ENCODE measurements at places on chromosomes 11 and 22.

DNA sequence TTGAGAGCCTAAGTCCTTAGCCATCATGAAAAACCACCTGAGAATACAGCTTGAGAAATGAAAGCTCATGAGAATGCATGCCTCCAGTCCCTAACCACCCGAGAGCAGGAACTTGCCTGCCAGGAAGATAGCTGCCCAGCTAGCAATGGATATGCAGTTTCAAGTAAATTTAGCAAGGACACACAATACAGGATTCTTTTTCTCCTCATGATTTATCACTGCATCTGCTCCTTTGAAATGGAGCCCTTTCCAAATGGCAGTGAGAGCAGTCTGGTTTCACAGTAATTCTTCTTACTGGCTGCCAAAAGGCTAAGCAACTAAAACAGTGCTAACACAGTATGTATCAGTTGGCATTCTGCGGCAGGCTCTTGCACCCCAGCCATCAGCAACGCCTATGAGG, 109.9 kb downstream of the MICAL3 start:
- DNase-seq, result no peak

DNA sequence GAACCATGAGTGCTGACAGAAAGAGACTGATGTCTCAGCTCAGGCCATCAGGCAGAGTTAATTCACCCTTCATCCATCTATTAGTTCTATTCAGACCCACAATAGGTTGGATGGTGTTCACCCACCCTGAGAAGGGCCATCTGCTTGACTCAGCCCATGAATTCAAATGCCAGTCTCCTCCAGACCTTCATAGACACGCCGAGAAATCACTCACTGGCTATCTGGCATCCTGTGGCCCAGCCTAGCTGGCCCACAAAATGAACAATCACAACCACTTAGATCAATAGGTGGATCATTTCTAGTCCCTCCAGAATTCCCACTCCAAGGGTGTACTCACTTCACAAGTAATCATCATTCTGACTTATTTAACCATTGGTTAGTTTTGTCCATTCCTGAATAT, 58.2 kb downstream of the MYEOV start:
- DNase-seq, result no peak

- DNase-seq, result no peak
Observed at GRCh38 chr11:1323774-1324173, 14.3 kb upstream of the TOLLIP start.

DNA sequence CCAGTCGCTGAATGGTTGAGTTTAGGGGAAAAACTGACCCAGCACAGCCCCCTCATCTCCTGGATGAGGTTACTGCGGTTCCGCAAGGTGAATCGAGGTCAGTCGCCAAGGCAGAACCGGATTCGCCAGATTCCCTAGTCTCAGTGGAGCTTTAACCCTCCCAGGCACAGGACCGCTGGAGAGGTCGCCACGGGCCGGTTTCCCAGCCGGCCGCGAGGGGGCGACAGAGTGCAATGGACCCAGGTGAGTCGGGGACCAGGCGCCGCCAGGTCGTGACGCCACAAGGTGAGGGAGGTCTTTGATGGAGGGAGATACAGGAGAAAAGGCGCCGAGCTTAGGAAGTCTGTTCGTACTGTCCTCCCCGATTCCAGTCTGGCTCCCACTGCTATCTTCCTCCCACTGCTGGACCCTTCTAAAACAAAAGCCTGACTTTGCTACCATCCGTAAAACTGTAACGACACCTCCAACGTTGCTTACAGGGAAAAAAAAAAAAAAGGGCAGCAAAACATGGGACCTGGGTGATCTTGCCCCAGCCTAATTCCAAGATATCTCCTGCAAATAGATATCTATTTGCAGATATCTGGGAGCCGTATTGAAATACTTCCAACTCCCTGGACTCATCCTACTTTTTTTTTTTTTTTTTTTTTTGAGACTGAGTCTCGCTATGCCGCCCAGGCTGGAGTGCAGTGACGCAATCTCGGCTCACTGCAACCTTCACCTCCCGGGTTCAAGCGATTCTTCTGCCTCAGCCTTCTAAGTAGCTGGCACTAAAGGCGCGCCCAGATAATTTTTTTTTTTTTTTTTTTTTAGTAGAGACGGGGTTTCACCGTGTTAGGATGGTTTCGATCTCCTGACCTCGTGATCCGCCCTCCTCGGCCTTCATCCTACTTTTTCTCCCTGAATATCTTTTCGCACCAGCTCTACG, 1.4 kb upstream of the GGA1 start:
- DNase-seq, result peak; percentile 92

DNA sequence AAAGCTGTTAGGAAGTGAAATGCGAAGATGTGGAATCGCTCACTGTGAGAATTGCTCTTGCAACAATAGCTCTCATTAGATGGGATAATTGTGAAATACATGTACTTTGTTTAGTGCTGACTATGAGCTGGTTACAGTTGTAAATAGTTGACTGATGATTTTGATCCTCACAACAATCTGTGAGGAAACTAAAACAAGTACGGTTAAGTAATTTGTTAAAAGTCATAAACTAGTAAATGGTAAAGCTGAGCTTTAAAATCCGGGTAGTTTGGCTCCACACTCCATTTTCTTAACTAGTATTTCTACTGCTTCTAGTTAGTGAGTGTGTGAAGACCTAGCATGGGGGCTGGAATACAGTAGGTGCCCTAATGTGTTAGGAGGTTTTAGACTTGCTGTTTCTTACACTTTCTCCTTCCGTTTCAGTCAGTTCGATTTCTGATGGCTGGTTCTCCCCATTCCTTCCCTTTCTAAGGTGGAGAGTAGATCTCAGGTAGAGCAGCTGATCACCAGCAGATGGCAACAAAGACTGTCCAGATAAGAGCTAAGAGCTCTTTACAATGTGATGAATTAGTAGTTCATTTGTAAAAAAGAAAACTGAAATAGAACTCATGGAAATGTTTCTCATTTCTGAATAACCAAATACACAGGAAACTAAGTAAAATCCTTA, 16.3 kb upstream of the CYP2R1 start:
- no peak for DNase-seq
